ENCODE measurements at places on chromosomes 3 and 15.
A peak's percentile ranks its signal among the peaks of the same experiment; 100 is the strongest.

- no peak for DNase-seq
Measured at GRCh38 chr15:34360298-34360697, 6.7 kb downstream of the LPCAT4 start.

GRCh38 chr3:102980355-102980696, 545.5 kb downstream of the ZPLD1 start:
- no peak for DNase-seq

- no peak for DNase-seq
Measured at GRCh38 chr15:23422946-23423708, 23.9 kb downstream of the GOLGA6L2 start.

DNA sequence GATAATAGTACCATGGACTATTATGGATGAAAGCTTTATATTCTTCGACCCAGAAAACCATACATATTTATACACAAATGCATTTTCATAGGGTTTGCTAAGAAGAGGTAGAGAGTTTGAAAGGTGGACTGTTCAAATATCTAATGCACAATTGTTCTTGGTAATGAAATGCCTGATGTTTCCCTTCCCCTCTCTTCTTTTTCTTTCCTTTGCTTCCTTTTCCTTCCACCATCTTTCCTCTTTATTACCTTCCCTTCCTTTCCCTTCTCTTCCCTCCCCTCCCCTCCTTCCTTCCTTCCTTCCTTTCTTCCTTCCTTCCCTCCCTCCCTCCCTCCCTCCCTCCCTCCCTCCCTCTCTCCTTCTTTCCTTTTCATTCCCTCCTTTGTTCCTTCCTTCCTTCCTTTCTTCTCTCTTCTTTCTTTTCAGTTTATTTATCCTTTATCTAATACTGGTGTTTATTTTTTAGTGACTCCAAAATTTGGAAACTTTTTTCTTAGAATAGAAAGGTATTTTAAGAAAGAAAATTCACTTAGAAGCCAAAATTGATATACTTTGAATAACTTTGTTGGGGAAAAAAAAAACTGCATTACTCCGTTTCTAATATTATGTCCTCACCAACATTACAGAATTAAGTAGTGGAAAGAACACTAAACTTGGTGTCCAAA, 22.7 kb upstream of the PYDC2 start:
- no peak for DNase-seq

DNA sequence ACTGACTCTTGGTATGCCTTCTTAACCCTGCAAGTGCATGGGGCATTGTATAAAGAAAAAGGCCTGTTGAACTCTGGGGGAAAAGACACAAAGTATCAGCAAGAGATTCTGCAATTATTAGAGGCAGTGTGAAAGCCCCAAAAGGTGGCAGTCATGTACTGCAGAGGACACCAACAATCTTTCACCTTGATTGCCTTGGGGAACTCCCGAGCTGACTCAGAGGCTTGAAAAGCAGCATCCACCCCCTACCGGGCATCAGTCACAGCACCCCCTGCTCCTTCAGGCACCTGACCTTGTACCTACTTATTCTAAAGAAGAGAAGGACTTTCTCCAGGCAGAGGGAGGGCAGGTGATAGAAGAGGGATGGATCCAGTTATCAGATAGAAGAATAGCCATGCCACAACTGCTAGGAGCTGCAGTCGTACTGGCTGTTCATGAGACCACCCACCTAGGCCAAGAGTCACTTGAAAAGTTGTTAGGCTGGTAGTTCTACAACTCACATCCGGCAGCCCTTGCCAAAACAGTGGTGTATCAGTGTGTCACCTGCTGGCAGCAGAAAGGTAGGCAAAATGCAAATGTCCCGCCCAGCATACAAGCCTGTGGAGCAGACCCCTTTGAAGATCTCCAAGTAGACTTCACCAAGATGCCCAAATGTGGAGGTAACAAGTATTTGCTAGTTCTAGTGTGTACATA, 241.6 kb upstream of the CNTN6 start:
- DNase-seq = no peak

- no peak for DNase-seq
Measured at GRCh38 chr3:51692980-51693395, 13.9 kb upstream of the GRM2 start.

DNA sequence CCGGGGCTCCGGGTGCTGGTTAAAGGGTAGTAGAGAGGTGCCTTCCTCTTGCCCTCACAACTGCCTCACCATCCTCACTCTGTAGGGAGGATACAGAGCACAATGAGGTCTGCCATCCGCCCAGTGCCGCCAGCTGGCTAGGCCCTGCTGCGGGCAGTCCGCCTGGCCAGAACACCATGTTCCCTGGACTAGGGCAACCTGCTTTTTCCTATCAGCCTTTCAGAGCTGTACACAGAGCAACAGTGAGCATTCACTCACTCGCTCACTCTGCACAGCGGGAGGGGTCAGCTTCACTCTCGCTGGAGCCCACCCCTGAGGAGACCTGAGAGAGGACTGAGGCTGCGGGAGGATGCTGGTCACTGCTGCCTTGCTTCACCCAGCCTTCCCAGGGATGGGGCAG, 218.7 kb upstream of the CHRNA7 start:
- DNase-seq = no peak

- DNase-seq = no peak
Measured at GRCh38 chr3:112767177-112767576, 79.5 kb downstream of the CD200R1L start.

GRCh38 chr3:13022348-13023234, 50.6 kb downstream of the IQSEC1 start:
- no peak for DNase-seq

DNA sequence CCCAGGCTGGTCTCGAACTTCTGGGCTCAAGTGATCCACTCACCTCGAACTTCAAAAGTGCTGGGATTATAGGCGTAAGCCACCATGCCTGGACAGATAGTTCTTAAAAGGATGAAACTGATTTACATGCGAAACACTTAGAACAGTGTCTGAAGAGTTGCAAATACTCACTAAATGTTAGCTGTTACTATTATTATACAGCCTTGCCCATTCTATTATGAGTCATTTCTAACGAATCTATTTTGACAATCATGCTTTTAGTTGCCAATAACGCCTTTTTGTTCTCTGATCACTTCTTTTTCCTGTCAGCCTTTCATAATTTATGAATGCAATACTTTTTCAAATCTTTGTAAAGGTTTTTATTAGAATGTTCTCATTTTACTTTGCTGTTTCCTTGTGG, 112.7 kb downstream of the SNRK start:
- no peak for DNase-seq

DNA sequence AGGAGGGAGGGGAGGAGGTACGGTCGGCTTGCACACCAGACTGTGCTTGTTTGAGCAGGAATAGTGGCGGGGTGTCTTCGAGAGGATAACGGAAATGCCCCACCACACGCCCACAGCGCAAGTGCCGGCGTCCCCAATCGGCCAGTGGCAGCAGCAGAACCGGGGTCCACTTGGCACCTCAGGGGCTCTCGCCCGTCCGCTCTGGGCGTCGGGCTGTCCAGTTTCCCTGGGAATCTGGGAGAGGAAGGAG, 53.7 kb downstream of the CCDC54 start:
- peak; percentile 24 for DNase-seq

- no peak for DNase-seq
Measured at GRCh38 chr15:80020731-80021130, 38.7 kb upstream of the ZFAND6 start.

DNA sequence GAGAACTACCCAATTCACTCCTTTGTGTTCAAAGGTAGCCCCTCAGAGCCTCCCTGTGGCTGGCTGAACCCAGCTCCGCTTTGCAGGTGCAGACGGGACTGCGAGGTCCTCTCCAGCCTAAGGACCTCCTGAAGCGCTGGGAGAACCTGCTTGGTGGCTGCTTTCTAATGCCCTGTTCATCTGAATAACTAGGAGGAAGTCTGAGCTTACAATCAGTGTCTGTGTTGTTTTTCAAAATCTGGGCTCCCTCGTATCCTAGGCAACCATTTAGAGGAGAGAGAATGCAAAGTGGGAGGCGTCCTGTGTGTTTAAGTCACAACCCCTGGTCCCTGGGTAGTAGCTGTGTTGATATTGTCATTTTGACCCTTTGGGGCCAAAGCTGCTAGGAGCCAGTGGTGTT, 99.9 kb downstream of the GABRG3 start:
- no peak for DNase-seq

DNA sequence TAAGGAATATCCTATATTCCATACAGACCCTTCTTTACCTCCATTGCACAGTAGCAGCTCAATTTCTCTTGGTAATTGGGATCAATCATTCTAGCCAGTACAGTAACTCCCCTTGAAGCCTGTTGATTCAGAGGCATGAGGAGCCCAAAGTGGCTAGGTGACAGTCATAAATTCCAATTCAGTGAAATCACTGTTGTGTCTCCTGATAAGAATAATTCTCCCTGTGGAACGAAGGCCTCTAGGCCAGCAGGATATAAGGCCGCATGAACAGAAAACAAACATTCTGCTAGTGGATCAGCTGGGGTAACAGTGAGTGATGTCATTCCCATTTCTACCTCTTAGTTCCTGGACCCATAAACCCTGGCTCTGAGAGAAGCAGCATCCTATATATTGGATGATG, 696.3 kb downstream of the NR2F2 start:
- DNase-seq = no peak

- DNase-seq = no peak
Measured at GRCh38 chr3:194327218-194328052, 23.7 kb downstream of the CPN2 start.

- DNase-seq = peak; percentile 7
Measured at GRCh38 chr3:4504340-4505261, 11.5 kb downstream of the ITPR1 start.

- no peak for DNase-seq
Measured at GRCh38 chr3:101619734-101620133, 45.8 kb downstream of the PCNP start.

- DNase-seq = no peak
Measured at GRCh38 chr3:18007980-18008379, 265.5 kb upstream of the TBC1D5 start.

DNA sequence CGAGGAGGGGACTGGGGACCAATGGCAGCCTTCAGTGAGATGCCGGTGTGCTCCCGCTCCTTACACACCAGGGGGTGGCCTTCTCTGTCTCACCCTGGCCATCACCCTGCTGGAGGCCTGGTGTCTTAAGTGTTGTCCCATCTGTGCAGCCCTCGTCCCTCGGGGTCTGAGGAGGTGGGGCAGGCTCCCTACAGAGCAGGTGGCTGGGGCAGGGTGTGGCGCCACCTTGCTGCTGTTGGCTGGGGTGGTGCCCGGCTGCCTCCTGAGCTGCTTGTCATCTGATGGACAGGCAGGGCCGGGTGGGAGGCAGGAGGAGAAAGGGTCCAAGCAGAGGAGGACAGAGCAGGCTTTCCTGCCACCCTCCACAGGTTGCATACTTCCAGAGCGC, 25.9 kb downstream of the PTPN23 start:
- no peak for DNase-seq

GRCh38 chr15:70533931-70534742, 229.2 kb downstream of the UACA start:
- DNase-seq = no peak

- DNase-seq = no peak
Measured at GRCh38 chr15:42796955-42797782, 60.2 kb upstream of the CDAN1 start.

GRCh38 chr15:63596676-63597037, 530 bp upstream of the FBXL22 start:
- DNase-seq = no peak

GRCh38 chr3:170839518-170840100, 30.4 kb downstream of the RPL22L1 start:
- DNase-seq = no peak

DNA sequence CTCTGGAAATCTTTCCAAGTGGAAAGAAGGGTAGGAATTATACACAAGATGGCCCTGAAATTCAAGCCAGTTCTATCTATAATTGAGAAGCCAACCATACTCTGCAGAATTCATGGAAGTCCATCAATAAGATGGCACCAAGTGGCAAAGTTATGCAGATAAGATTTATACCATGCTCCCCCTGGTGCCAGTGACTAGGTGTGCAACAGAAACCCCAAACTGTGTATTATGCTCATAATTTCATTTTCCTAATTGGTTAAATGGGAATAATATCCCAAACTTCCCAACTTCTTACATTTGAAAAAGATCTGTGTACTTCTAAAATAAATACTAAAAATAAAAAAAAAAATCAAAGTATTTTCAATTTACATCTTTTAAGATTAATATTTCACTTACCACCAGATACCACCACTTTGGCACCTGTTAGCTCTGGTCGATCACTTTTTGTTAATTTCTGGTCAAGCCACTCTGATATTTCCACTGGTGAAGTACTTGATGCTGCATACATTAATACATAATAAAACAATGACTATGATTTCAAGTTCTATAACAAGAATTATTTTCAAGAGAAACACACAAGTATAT, 25.9 kb downstream of the ETFA start:
- no peak for DNase-seq

GRCh38 chr3:15858547-15859506, 61.0 kb upstream of the ANKRD28 start:
- peak; percentile 63 for DNase-seq

DNA sequence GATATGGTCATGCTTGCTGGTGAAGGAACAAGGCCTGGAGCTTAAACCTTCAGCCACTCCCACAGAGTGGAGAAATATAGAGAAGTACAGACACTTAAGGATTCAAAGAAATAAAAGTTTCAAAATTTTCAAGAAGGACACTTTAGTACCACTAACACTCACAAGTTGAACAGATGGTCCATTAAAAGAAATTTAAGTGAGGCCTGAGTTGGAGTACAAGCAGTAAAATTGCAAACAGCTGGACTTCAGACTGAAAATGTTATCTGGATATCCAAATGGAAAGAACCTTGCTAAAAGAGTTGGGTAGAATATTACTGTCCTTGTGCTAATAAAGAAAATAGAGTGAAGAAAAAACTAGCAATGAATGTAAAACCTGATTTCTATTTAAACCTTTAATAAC, 397.1 kb upstream of the KCNMB2 start:
- DNase-seq = no peak

GRCh38 chr3:51311055-51311454, 74.0 kb upstream of the MANF start:
- no peak for DNase-seq

DNA sequence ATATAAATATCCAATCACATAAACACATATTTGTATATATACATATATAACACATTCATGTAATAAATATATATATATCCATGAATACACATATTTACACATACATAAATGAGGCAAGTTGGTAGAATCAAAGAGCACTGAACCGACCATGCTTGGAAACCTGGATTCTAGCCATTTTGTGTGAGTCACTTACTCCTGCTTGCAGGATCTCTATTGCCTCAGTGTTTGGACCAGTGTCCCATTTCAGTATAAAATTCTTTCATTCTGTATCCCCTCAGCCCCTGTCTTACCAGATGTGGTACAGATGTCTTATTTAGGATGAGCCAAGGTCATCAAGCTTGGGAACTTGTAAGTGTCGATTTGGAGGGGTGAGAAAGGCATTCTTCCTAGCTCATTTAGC, 391.4 kb upstream of the FRG2C start:
- DNase-seq = no peak
